ENCODE measurements at places on chromosomes 1 and 21.

DNA sequence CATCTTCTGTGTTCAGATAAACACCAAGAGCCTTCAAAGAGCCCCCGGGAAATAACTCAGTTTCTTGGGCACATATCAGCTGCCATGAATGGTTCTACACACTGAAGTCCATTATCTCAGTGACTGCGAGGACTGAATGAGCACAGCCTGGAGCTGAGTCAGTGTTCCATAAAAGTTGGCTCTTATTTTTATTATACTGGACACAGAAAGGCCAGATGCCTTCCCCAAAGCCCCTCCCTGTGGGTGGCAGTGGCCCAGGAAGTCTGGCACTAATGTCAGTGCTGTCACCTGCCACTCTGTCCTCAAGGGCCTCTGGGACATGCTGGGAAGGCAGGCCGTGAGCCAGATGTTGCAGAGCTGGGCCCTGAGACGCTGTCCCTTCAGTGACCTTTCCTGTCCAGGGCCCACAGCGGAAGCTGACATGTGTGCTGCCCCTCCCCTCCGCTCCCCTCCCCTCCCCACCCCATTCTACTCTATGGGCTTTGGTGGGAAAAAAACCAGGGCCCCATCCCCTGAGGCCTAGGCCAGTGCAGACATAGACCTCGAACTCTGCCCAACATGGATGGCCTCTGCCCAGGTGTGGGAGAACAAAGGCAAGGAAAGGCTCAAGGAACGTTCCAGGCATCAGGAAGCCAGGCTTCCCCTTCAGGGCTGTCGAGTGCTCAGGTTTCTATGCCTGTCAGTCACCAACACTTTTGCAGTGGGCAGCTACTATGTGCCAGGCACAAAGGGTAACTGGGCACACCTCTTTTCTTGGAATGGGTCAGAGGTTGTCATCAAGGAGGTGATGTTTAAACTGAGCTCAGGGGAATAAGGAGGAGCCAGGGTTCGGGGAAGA lies 22.4 kb upstream of the NPPB start:
- peak; percentile 36 for DNase-seq

DNA sequence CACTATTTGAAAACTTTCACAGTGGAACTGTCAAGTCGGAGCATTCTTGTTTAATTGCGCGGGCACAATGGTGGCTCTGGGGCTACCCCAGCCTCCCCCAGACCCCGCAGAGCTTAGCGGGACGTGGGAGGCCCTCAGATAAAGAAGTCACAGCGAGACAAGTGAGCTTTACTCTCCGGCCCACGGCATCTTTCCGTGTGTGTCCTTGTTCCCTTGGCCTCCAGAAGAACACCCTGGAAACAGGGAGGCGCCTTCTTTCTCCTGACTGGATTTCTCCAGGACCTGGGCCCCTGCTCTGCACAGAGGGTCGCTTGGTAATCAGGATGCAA lies 382.8 kb downstream of the RRAGC start:
- no peak for DNase-seq

GRCh38 chr1:211145944-211146343 lies 12.0 kb upstream of the KCNH1 start:
- DNase-seq = no peak

DNA sequence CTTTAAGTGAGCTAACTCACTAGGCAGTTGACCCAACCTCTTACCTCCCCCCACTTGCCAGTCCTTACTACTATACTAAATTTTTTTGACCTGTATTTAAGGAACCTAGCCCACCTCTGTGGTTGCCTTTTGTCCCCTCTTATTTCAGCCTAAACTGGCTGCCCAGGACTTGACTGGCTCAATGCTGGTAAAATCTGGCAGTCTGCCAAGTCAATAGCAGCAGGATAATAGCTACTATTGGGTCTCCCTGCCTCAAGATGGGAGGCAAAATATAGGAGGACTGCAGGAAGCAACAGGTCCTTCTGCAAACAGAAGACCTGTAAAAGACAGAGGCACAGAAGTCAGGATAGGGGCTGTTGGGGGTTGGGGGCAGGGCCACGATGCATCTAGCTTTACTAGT lies 144.2 kb upstream of the POGK start:
- no peak for DNase-seq

DNA sequence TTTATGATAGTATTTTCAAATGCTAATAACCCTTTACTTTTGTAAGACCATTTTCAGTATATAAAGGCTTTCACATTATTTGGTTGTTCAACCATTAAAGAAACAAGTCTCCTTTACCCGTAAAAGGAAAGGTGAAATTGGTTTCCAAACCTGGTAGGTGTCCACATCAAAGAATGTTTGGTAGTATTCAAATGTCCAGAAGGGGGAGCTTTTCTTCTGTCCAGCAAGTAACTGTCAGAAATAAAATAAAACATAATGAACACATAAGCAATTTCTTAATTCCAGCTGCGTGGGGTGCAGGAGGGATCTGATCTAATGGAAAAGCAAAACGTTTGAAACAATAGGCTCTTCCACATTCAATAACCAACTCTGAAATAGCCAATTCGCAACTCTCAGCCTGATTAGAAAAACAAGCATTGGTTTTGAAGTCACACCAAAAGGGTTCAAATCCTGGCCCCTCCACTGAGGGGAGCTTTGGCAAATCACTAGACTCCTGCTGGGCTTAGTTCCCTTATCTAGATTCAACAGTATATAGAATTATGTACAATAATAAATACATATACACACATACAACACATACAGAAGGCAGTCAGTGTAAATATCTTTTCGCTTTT lies 11.0 kb downstream of the YIPF1 start:
- DNase-seq = peak; percentile 45

DNA sequence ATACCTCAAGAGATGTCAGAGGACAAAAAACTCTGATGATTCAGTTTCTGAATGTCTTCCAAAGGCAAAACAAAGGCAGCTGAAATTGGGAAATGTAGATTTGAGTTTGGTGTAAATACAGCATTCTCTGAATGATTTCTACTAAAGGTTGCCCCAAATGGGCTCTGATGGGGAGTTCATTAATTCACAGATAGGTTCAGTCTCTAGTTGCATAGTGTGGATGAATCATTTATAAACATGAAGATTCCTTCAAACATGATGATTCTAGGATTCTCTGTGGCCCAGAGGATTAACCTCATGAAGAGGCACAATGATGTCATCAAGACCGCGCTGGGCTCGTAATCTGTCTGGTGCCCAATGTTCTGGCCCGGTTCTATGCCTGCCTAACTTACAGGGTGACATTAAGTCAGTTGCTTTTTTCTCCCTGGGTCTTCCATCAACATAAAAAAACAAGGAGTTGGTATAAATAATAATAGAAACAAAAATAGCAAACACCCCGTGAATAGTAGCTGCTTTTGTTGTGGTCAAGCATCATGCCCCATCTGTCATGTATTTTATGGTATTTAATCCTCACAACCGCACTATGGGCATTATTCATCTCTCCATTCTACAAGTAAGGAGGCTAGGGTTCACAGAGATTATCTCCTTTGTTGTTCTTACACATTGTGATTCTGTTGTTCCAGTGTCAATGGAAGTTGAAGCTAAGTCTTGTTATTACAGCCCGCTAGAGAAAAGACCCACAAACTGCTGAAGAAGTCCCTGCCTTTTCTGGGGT lies 509.6 kb upstream of the USP24 start:
- no peak for DNase-seq

- no peak for DNase-seq
Observed at GRCh38 chr21:27681841-27682240, 715.0 kb upstream of the ADAMTS5 start.

GRCh38 chr1:197137322-197137721 lies 9.1 kb downstream of the ASPM start:
- no peak for DNase-seq

- no peak for DNase-seq
Observed at GRCh38 chr1:214895011-214895600, 187.4 kb upstream of the KCNK2 start.

DNA sequence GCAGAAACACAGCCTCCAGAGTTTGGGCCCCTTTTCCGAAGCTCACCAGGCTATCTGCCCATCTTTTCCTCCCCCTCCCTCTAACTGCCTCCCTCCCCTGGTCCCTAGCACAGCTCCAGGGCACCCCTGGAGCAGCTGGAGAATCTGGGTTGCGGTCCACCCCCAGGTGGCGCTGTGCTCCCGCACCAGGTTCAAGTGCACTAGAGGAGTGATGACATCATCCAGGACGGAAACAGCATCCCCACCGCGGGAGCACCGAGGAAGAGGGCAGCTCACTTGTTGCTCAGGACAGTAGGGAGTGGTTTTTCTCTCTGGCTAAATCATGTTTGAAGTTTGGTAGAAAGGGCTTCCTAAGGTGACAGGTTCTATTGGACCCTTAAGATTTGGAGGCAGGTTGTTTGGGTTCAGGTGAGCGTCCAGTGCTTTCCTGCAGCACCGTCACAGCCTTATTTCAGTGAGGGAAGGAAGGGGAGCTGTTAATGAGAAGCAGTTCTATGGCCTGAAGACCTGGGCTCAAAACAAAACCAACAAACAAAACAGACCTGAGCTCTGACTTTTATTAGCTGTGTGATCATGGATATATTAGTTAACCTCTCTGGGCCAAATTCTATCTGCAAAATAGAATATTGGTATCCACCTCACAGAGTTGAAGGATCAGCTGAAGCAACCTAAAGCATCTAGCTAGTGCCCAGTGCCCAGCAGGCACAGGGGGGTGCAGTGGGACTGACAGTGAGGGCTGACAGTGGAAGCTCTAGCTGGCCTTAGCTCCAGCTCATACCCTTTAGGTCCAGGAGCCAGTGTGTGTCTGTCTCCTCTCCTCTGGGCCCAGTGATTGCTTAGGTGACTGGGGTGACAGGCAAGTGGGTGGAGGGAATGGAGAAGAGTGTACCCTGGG lies 7.5 kb downstream of the SHISA4 start:
- DNase-seq = peak; percentile 94

DNA sequence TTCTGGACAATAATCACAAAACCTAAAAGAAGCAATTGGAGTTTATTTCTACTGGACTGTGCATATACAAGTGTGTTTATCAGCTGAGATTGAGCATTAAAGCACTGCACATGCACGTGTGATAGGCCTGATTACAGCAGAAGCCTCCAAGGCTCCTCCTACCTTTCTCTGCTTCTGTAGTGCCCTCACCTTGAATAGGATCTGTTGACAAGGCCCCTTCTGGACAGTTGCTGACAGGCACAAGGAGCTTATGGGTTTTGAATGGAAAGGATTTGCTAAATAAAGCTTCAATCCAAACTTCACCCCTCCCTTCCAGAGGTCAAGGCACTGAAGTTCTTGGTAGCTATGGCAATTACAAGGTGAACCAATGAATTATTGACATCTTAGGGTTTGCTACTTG lies 7.9 kb upstream of the SGIP1 start:
- no peak for DNase-seq

DNA sequence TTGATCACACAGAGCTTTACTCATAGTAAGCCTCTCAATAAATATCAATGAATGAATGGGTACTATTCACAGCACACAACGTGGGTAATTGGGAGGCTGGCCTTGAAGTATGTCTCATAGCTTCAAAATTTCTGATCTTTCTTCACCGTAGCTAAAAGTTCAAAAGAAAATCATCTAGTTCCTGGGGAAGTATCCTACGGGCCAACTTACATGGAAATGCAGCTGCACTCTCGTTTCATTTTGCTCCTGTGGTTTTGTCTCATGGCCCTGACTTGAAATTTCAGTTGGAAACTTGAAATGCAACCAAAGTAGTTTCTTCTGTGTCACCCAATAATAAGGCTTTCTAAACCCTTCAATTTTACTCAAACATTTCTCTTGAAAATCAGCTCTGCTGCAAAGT lies 76.1 kb upstream of the CNIH3 start:
- DNase-seq = no peak

GRCh38 chr1:33908324-33908956 lies 44.6 kb downstream of the HMGB4 start:
- no peak for DNase-seq

DNA sequence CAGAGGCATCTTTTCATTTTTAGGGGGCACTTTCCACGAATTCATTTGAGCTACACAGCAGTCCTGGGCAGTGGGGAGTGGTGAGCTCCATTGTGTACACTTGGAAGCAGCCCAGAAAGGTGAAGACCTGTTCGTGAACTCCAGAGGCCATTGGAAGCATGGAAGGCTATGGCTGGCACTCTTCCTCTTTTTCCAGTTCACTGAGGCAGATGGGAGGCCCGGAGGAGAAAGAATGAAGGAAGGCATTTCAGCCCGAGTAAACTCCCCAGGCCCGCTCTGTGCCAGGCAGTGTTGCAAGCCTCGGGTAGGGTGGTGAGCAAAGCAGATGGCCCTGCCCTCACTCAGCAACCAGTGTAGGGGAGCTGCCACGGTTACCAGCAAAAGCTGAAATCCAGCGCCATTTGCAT lies 673 bp upstream of the DHCR24 start:
- DNase-seq = peak; percentile 51

GRCh38 chr1:100456880-100457279 lies 81.1 kb upstream of the GPR88 start:
- no peak for DNase-seq

DNA sequence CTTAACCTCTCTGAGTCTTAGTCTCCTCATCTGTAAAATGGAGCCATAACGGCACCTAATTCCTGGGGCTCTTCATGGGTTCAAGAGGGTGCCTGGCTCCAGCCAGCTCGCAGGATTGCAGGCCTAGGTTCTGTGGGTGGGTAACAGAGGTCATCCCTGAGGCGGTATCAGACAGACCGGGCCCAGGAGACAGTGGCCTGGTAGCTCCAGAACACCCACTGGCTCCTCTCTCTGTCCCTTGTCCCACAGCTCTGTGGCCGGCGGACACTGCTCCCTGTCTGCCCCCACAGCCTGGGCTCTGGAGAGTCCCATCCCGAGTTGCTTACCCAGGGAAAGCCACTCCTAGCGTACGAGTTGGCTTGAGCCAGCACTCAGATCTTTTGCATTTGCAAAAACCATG lies 150.3 kb downstream of the PEX14 start:
- DNase-seq = no peak

DNA sequence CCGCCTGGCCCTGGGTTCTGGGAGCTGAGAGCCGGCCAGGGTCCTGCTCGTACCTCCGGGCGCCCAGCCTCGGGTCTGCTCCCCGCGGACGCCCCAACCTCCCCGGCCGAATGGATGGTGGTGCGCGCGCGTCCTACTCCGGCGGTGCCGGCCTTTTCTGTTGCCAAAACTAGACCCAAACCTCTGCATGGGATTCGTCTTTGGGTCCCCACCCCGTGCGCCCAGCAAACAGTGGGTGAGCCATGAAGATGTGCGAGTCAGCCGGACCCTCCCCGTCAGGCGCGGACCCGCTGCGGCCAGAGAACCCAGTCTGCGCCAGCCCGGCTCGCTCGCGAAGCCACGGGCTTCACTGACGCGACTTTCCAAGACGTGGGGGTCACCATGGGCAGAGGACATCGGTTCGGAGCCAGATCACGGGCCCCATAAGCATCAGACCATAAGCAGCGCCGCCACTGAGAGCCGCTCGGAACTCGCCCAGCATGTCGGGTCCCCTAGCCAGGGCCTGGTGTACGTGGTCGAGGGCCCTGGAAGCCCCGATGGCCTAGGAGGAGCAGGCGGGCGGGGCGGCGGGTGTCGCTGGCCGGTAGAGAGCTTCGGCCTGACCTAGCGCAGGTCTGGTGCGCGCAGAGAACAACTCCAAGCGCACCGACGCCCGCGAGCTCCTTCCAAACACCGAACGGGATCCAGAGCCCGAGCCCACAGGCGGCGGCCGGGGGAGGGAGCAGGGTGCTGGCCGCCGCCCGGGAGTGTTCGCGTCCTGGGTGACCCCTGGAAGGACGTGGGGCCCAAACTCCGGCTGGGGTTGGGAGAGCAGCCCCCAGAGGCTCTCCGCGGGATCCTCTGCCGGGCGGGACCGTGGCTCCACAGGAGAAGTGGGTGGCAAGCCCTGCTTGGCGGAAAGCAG lies 1.0 kb upstream of the TP73 start:
- DNase-seq = peak; percentile 91

Measured in H7 (cell line).